ENCODE measurements at places on chromosomes 6 and 20. TPM values are rescaled to one million over a fixed set of nuclear protein-coding genes. Genes with fewer than 3 reads are reported as not detected.

Gene ELOVL4
- 1.4 TPM for total RNA-seq

Gene BMP6
- total RNA-seq, result 1.8 TPM

- DNase-seq, result no peak
Observed at GRCh38 chr6:138526822-138527235, 27.5 kb upstream of the NHSL1 start.

- DNase-seq, result no peak
Observed at GRCh38 chr6:168333491-168333890, 13.9 kb upstream of the DACT2 start.

DNA sequence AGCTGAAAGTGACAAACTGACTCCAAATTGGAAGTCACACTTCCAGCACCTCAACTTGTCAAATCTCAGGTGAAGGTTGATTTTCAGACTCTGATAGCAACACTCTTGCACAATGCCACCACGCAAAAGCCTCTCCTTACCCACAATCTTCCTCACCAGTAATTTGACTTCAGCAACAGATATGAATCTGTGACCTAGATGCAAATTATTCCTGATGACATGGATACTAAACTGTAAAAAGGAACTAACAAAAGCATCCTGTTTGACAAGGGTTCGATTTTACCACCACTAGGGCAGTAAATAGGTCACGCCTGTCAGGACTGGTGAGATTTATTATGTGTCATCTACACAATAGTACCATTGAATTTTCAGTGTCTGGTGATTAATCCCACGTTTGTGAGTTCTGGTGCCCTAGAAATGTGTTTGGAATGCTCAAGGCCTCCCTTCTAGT is 134.4 kb upstream of the COL21A1 start:
- DNase-seq, result no peak

DNA sequence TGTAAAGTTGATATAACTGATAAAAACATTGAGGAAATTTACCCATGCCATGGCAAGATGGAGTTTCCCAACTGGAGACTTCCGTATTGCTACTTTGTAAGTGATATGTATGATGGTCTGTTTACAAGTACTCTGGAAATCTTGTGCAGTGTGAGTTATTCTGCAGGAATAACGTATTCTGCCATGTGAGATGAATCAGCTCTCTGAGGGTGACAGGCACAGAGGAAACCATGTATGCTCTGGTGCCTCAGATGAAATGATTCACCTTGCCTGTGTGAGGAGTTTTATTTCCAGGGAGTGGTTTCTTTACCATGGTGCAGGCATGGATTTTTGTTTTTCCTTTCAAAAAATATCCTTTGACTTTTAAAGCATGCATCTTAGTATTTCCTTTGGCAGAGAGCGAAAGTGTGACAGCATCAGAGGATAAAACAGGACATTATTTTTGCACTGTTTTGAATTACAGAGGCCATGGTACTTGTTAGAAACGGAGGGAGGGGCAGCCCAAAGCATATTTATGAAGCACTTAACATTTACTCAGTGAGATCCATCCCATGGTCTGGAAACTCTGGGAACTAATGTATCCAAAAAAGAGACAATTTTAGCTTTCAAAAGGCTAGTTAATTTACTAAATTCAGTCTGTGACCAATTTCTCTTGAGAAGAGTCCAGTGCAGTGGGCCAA is 36.0 kb upstream of the MTRF1L start:
- no peak for DNase-seq

- no peak for DNase-seq
Observed at GRCh38 chr20:37323985-37324384, 22.0 kb upstream of the SRC start.

GRCh38 chr20:34143951-34144350 is 31.9 kb upstream of the EIF2S2 start:
- no peak for DNase-seq

GRCh38 chr20:60210779-60211617 is 252.8 kb downstream of the CDH26 start:
- DNase-seq, result peak; percentile 60
